ENCODE measurements at places on chromosomes 6 and 20. TPM values are rescaled to one million over a fixed set of nuclear protein-coding genes. Genes with fewer than 3 reads are reported as not detected.

DNA sequence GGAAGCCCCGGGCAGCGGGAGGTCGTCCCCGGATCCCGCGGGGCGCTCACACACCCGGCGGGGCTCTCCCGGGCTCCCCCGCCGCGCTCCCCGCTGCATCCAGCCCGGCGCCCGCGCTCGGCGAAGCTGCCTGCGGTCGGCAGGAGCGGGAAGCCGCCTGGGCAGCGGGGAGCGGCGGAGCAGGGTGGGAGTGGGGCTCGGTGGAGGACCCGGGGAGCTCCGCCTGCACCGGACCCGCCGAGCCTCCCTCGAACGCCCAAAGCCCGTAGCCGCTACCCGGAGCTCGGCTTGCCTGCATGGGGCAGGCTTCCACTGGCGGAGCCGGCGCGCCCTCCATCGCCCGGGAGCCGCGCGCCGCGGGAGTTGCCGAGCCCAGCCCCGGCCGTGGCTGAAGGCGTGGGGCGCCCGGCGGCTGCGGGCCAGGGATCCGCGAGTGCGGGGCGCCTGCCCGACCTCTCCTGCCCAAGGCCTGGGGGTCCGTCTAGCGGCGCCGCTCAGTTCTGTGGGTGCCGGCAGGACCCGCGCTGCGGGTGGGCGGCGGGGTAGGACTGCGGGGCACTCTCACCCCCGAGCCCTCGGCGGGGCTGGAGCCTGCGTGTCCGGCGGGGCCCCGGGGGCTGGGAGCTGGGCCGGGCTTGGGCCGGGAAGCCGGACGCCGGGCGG, 671 bp downstream of the CDH4 start:
- DNase-seq = no peak

The RIMS1 gene
- not detected for total RNA-seq

The DDR1 gene
- total RNA-seq = 1.8 TPM

DNA sequence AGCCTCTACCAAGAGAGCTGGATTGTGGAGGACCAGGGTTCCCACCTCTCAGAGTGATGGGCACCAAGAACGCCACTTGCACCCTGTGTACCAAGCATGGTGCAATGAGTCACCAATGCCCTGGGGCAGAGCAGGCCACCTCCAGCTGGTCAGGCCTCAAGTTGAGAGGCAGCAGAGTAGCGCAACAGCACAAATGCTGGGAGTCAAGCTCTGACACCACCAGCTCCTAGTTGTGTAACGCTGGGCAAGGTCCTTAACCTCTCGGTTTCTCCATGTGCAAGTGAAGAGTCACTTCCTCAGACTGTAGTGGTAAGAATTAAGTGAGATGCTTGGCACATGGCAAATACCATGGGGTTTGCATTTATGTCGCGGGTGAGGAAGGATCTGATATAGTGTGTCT, 25.6 kb downstream of the GFOD1 start:
- no peak for DNase-seq

- DNase-seq = no peak
Observed at GRCh38 chr6:96761794-96762193, 75.5 kb downstream of the GPR63 start.

The PCSK2 gene
- total RNA-seq = not detected

All from T-helper 17 cell (primary cell).